ENCODE measurements at places on chromosomes 6 and 20. TPM values are rescaled to one million over a fixed set of nuclear protein-coding genes. Genes with fewer than 3 reads are reported as not detected.

DNA sequence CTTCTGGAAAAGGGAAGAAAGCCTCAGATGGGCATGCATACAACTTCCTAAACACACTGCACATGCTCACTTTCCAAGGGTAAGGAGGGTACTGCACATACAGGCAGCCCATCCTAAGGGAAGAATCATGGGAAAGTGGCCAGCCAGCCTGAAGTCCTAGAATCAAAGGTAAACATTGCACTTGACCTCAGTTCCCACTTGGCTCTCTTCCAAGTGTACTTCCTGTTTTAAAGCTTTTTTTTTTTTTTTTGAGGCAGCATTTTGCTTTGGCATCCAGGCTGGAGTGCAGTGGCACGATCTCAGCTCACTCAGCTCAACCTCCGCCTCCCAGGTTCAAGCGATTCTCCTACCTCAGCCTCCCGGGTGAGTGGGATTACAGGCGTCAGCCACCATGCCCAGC is 225.3 kb upstream of the EPHA7 start:
- no peak for DNase-seq

EYS gene
- total RNA-seq, result not detected

XKR7 gene
- not detected for total RNA-seq

SIRPG gene
- 0.54 TPM for total RNA-seq

SFTA2 gene
- total RNA-seq, result not detected

All from heart left ventricle (tissue), 16 donors.